Neural crest cell (in vitro differentiated cells): ENCODE measurements at places on chromosomes 13 and 19.

DNA sequence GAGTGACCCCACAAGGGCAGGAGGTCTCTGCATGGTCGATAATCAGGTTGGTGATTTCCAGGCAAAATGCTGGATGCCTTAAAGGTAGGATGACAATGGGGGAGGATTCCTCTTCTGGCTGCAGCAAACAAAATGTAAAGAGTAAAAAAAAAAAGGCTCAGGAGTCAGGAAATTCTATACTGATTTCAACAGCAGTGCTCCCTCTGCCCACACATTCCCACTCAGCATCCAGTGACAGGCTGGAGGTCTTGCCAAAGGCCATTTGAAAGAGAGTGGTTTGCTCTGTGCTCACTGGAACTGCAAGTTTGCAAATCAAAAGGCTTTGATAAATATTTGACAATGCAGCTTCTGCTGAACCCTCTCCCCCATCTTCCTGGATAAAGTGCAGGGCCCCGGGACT lies 135.4 kb downstream of the TNFRSF19 start:
- DNase-seq: no peak

DNA sequence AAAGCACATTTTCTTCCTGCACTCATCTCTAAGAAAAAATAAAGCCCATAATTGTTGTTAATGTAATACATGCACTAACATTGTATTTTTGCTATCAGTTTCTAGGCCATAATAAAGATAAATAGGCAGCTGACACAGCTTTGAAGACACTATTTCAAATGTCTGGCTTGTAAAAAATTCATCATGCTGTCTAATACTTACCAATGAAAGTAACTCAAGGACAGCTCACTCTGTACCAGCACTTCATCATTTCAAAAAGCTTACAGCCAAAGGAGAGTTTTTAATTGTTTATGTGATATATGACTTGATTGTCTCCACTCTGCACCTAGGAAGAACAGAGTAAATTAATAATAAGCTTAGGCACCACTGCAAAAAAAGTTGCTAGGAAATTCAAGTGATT lies 1423.3 kb upstream of the PCDH20 start:
- DNase-seq: no peak

DNA sequence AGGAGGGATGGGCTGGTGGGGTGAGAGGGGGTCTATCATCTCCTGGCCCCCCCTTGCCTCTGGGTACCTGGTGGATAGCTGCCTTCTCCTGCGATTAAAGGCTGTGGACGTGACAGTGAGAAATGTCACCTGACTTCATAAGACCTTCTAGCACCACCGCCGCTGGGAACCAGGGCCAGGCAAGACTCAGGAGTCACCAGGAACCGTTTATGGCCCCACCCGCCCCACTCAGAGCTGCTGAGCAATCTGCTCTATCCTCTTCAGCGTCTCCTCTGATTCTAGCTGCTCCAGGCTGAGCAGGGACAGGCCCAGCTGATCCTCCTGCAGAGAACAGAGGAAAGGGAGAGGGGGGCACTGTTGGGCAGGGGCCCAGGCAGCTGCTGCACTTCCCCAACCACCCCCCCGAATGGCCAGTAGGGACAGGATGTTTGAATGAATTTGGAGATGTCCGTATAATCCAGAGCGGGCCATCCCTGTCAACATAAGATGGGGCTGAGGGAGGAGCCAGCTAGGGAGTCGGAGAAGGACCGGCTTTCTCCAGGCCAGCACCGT lies 10.9 kb downstream of the KLC3 start:
- DNase-seq: no peak

DNA sequence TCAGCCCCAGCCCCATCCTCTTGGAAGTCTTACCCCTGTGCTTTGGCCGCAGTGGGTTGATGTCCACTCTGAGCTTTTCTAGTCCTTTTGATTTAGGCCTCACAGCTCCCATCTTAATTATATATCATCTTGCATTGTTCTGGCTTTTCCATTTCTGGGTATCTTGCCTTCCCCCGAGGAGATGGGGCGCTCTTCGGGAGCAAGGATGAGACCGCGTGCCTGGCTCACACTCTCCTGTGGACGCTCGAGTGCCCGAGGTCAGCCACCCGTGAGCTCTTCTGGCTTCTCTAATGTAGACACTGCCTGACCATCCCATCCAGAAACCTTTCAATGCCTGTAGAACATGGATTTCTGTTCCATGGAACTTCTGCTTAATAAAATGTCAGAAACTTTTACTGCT lies 53.5 kb upstream of the GPR183 start:
- no peak for DNase-seq

GRCh38 chr13:26053418-26053980 lies 1.7 kb upstream of the SHISA2 start:
- DNase-seq: no peak
